Lung (tissue), 17 donors: ENCODE measurements at places on chromosomes 1 and 21.
A peak's percentile ranks its signal among the peaks of the same experiment; 100 is the strongest.

DNA sequence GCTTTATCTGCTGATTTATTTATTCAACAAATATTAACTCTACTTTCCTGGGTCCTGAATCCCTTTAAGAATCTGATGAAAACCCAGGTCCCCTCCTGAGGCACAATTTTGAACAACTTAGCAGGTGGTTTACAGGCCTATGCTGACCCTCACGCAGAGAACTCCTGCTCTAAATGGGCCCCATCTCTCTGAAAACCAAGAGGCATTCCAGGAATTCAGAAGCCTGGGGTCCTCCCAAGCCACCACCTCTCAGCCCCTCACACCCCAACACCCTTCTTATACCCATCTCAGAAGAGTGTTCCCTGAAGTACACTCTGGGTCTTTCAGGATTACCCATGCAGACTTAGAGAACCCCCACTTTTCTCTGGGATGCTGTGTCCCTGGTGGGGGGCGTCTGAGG, 34.5 kb downstream of the LHX4 start:
- no peak overlapping the region for H3K27ac ChIP-seq
- no peak for DNase-seq
- no peaks in the 10 kb centered on the region for H3K4me1 ChIP-seq
- no peak overlapping the region for H3K4me3 ChIP-seq

DNA sequence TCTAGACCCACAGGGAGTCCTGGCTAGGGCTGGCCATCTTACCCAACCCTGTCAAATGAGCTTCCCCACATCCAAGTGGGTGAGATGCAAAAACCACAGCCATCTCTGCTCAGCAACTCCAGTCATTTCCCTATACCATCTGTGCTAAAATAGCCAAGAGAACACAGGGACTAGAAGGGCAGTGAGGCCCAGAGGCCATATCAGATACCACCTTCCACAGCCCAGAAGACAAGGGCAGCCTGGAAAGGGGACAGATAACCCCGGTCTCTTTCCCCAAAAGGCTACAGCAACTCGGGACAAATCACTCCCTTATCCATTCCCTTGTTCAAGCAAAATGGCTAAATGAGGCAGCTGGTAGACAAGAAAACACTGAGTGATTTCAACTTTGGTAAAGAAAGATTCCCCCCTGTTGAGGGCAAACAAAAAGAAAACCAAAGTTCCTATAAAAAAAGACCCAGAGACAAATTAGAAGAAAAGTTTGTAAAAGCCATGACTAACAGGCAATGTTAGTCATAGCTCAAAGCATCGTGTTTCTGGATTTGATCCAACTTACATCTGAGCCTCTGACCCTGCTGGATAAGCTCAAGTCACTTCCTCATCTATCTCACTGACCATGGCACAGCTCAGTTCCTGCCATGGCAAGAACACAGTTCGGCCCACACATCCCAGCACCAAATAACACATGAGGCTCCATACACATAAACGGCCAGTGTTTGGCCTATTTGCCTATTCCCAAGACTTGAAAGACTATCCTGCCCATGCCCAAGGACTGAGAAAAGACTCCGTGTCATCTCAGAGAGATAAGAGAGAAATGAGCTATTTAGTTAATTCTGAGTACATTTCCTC, 3.1 kb downstream of the LAMB3 start:
- peak overlapping the region; percentile 83 for H3K27ac ChIP-seq
- H3K36me3 ChIP-seq = no peaks in the 10 kb centered on the region
- DNase-seq = peak; percentile 62
- no peaks in the 10 kb centered on the region for H3K27me3 ChIP-seq

DNA sequence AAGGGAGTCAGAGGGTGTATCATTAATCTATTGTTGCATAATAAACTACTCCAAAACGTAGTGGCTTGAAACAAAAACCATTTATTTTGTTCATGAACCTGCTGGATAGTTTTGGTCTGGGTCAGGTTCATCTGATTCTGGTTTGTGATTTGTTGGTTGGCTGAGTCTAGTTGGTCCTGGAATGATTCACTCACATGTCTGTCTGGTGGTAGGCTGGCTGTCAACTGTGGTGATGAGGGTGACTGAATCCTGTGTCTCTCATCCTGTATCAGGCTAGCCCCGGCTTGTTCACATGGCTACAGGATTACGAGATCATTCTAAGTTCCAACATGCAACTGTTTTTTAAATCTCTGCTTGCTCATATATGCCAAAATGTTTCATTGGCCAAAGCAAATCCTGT, 22.5 kb upstream of the SIKE1 start:
- no peaks in the 10 kb centered on the region for H3K4me1 ChIP-seq
- no peak overlapping the region for H3K27ac ChIP-seq
- H3K36me3 ChIP-seq = no peaks in the 10 kb centered on the region
- no peaks in the 10 kb centered on the region for H3K27me3 ChIP-seq
- no peak overlapping the region for H3K4me3 ChIP-seq

DNA sequence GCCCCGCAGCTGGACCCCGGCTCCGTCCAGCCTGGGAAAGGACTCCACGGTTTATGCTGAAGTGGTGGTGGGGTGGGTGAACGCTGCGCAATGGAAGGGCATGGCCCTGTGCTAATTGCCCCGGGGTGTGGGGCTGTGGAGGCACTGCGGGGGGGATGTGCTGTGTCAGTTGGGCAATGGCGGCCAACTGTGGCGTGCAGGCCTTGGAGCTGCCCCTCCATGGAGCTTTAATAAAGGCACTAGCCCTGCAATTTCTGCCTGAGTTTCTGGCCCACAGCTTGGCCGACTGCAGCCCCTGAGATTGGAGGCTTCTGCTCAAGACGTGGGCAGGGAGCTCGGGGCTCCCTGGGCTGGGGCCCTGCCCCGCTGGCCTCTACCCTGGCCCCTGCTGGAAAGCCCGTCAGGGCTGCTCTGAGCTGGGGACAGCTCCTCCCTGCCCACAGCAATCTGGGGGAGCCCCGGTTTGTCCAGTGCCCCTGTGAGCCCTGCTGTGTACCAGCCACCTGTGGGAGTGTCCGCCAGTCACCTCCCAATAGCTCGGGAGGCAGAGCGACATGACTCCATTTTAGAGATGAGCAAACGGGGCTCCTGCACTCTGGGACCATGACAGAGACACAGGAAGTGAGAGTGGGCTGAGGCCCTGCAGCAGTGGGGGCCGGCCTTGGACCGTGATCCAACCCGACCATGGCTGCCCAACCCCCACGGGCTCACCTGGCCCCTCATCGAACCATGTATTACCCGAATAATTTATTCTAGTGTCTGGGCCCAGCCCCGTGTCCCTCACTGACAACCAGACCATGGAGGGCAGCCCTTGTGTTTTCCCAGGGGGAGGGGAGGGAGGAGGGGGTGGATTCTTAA, 8.7 kb upstream of the TNFRSF14 start:
- peak overlapping the region; percentile 29 for H3K4me3 ChIP-seq
- no peaks in the 10 kb centered on the region for H3K27me3 ChIP-seq
- peaks cover 2% of the 10 kb centered on the region for H3K4me1 ChIP-seq
- H3K27ac ChIP-seq = peak overlapping the region; percentile 22
- no peak for DNase-seq

- H3K27ac ChIP-seq = no peak within 1 kb of the TSS
- peak within 1 kb of the TSS; percentile 27 for H3K4me3 ChIP-seq
- H3K4me1 ChIP-seq = peaks cover 27% of the 10 kb centered on the region
- no peaks in the 10 kb centered on the region for H3K27me3 ChIP-seq
- peak; percentile 85 for DNase-seq
Measured at GRCh38 chr21:42653231-42654061, at the start of gene PDE9A. TSS of gene PDE9A (plus strand) at chr21:42653621. CDS start at chr21:42653815, 194 bp downstream.

GRCh38 chr1:97691325-97691724, 229.5 kb downstream of the DPYD start:
- H3K27me3 ChIP-seq = no peaks in the 10 kb centered on the region
- no peaks in the 10 kb centered on the region for H3K4me1 ChIP-seq
- DNase-seq = no peak
- H3K36me3 ChIP-seq = no peaks in the 10 kb centered on the region
- H3K4me3 ChIP-seq = no peak overlapping the region
- no peak overlapping the region for H3K27ac ChIP-seq

DNA sequence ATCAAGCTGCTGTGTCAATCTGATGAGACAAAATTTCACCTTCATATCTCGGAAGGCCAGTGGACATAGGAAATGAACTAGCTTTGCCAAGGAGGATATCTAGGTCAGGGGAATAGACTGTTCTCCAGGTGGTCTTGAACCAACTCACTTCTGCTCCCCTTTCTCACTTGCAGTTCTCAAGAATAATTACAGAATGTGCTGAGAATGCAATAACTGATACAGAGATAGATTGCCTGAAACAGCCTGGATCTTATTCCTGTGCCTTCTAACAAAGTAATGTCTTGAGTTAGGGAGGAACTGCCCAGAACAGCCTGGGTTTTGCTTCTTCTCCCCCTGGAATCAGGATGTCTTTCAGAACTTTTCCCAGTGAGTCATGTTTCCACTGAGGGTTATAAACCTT, 636.7 kb downstream of the KCNT2 start:
- H3K27me3 ChIP-seq = no peaks in the 10 kb centered on the region
- no peaks in the 10 kb centered on the region for H3K4me1 ChIP-seq
- no peak overlapping the region for H3K4me3 ChIP-seq

- H3K27ac ChIP-seq = no peak overlapping the region
- H3K36me3 ChIP-seq = no peaks in the 10 kb centered on the region
- no peak for DNase-seq
- H3K4me1 ChIP-seq = no peaks in the 10 kb centered on the region
Measured at GRCh38 chr1:6445062-6445763, 20.6 kb downstream of the ESPN start.

DNA sequence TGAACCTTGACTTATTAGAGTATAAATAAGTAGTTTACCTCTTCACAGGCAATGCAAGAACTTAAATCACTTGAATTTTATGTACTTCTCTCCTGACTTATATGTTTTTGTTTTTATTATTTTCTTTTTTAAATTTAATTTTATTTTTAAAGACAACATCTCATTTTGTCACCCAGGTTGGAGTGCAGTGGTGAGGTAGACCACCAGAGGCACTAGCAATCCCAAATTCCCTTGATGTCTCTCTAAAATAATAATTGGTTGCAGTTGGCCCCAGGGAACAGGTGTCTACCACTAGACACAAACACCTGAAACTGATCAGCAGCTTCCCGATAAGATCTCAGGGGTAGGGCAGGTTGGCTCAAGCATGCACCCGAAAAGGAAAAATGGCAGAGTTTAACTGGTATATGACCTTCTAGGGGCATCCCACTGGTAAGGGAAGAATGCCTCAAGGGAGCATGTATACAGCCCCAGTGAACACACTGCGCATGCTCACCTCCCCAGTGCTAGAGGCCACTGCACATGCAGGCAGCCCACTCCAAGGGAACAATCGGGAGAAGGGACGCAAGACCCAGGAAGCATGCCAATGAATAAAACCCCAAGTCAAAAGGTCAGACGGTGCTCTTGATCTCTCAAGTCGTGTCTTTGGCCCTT, 14.6 kb downstream of the EXOC8 start:
- no peak overlapping the region for H3K27ac ChIP-seq
- no peak overlapping the region for H3K4me3 ChIP-seq
- peaks cover 4% of the 10 kb centered on the region for H3K4me1 ChIP-seq
- DNase-seq = no peak

DNA sequence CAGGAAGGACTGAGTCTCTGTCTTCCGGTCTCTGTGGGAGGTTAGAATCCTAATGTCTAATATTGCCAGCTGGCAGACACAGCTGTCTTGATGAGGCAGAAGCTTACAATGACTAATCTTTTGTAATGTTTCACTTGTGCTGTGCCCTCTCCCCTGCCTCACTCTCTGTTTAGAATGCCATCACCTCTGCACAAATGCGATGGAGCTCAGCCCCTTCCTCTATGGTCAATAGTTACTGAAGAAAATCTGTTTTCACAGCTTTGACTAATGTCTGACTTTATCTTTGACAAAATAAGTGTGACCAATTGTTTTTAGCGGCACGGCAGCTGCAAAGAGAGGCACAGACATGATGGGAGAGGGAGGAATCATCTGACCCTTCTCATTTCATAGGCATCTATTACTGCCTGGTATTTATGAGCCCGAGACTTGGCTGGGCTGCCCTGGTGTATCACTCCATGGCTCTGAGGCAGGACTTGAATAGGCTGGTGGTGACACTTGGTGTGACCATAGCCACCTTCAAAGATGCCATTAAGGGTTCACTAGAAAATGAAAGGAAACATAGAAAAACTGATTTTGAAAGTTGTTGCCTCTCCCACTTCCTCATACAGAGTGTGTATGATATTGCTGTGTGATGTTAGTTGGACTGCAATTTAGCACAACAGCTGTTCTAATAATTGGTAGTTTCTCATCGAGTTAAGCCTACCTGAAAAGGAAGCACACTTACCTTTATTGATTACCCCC, 163.2 kb upstream of the NBPF11 start:
- H3K27ac ChIP-seq = no peak overlapping the region
- no peak overlapping the region for H3K4me3 ChIP-seq
- peaks cover 47% of the 10 kb centered on the region for H3K27me3 ChIP-seq
- DNase-seq = no peak

- peaks cover 6% of the 10 kb centered on the region for H3K4me1 ChIP-seq
- no peaks in the 10 kb centered on the region for H3K36me3 ChIP-seq
- no peak overlapping the region for H3K27ac ChIP-seq
- H3K4me3 ChIP-seq = no peak overlapping the region
- H3K27me3 ChIP-seq = no peaks in the 10 kb centered on the region
Measured at GRCh38 chr1:95071539-95071938, 1.2 kb downstream of the ALG14 start.

DNA sequence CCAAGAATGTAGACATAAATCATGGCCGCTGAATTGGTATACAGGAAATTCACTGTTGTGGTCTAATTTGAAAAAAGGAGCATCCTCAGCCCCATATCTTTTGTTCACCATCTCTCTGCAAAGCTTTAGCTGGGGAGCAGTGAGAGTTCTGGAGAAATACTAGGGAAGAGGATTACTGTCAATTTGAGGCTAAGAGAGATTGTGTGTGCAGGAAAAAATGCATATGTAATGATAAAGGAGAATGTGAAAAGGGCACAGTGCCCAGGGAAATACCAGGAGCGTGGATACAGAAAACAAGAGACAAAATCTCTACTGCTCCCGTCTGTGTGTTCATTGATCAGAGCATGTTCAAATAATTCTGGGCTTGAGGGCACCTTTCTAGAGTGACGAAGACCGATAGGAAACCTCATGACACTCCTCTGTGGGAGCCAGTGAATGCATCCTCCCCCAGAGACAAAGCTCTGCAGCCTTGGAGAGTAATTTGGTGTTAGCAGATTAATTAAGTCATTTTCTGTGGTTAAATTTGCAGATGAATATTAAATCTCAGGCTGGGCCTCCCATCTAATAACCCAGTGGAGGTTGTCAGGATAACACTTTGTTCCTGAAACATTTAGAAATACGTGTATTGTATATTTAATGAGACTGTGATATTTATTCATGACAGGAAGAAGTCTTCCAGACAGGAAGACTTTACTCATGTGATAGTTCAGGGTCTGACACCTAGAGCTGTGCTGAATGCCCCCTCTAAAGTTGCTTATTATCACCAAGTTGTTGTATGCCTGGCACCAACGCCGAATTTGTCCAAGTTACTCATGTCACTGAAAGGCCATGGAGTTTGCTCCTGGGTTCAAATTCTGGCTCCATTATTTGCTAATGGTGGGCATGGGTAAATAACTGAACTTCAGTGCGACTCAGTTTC, 287.3 kb upstream of the SGIP1 start:
- no peak overlapping the region for H3K27ac ChIP-seq
- H3K4me1 ChIP-seq = peaks cover 2% of the 10 kb centered on the region
- no peaks in the 10 kb centered on the region for H3K36me3 ChIP-seq
- no peaks in the 10 kb centered on the region for H3K27me3 ChIP-seq
- DNase-seq = peak; percentile 56
- H3K4me3 ChIP-seq = no peak overlapping the region
